AG04449 (cell line): ENCODE measurements at places on chromosomes 1 and 21.

DNA sequence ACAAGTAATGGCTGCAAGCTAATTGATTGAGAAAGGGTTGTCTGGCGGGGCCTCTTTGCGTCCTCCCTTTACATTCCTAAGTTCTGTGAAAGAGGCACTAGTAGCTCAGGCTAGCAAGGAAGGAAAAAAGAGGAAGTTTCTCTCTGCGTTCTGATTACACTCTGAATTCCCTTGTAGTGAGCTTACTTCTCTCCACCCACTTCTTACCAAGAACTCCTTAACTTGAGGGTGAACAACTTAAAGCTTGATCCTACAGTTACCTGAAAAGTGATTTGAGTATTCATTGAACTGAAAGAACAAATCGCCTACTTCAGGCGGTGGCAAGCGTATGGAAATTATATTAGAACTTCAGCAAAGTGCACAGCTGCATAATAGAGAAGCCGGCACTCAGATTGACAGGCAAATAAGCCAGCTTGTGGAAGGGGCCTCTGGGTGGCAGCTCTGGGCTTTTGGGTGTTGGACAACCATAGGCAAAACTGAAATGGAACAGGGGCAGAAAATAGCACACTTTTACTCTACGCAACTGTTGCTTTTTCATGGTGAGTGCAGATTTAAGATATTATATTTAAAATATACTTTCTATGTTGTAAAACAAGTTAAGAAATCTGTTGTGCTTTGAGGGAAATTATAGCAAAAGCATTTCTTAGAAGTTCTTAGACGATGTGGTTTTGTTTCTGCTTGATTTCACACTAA lies 464.5 kb downstream of the USP25 start:
- peak; percentile 34 for DNase-seq

DNA sequence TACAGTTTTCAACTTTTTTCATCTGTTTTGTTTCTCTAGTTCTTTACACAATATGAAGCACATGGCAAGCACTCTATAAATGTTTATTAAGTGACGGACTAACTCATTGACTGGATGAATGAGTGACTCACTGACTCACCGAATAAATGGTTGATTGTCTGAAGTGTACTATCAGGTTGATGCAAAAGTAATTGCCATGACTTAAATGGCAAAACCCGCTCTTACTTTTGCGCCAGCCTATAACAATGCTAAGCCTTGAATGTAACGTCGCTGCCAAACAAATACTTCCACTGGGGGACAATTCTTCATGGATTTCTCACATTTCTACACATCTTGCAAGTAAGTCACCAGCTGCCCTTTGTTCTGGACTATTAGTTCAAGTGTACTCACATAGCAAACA lies 109.0 kb upstream of the KCTD3 start:
- DNase-seq, result no peak

- DNase-seq, result no peak
Observed at GRCh38 chr1:172136925-172137324, 283.6 kb upstream of the C1orf105 start.

DNA sequence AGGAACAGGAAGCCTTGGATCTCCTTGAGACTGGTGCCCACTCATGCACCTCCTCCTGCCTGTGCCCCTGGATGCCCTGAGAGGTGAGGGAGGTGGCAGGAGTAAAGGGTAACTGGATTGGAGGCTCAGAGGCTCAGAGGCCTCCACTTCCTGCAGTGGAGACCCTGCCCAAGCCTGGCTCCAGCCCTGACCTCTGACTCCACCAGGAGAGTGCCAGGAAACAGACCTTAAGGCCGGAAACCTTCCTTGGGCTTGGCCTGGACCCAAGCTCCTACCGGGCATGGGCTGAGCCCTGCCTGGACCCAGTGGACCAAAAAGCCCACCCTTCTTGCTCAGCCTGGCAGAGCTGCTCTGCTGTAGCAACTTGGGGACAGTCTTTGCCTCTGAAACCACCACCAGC lies 15.0 kb upstream of the CELA3B start:
- no peak for DNase-seq

DNA sequence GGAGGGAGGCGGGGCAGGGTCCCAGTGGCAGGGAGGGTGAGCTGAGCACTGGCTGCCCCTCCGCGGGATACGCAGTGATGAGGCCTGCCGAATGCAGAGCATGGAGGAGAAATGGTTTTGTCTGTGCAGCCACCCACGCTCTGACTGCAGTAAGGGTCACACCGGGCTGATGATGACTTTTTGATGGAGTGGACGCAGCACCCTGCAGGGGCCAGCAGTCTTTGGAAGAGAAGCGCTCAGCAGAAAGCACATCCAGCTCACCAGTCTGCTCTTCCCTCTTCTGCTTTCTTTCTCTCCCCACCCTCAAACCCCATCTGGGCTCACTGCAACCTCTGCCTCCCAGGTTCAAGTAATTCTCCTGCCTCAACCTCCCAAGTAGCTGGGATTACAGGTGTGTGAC lies 61.9 kb upstream of the ATP1A1 start:
- no peak for DNase-seq

GRCh38 chr1:244444854-244445253 lies 6.9 kb downstream of the ADSS2 start:
- DNase-seq, result no peak

- no peak for DNase-seq
Observed at GRCh38 chr1:192580351-192580962, 4.9 kb downstream of the RGS1 start.

DNA sequence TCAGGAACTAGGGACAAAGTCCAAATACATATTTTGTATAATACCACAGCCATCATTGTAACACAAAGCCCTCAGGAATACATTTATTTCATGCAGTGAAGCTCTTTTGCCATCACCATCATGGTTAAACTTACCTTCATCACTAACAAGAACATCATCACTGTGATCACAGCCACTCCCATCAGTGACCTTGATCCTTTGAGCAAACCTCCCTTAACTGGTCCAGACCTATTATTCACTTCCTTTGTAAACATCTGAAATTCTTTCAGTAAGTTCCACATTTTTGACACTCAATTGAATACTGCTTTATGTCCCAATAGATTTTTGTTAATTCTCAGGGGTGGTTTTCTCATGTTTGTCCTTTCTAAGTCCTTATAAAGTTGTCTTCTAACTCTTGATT lies 16.2 kb upstream of the KPRP start:
- no peak for DNase-seq

DNA sequence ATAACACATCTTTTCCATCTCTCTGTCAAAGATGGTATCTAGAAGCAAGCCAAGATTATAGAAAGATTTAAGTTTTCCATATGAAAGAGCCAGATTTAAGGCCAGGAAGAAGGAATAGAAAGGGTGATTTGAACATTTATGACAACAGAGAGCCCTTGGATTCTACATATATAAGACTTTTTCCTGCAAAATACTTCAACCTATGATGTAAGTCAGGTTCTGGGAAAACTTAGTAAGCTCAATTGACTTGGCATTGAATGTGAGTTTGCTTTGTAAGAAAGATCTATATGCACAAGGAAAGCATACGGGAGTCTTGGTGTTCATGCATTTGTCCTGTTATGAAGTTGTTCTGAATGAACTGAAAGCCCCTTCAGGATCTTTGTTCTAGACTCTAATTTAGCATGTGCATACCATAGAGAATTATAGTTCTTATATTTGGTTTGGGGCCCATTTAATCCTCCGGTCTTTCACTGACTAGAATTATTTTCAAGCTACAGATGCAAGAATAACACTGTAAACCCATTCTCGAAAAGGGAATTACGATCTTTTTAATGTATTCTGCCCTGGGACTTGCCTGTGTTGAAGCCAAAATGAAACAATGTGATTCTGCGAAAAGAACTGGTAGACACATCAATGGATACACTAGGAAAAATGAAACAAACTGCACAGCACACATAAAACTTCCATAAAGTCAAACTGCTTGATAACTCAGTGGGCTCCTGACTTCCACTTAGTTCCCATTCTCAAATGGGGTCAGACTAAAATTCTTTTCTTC lies 152.8 kb downstream of the DISP1 start:
- no peak for DNase-seq

GRCh38 chr1:58839147-58839795 lies 55.4 kb upstream of the JUN start:
- DNase-seq, result no peak

GRCh38 chr1:99456536-99456935 lies 189.4 kb upstream of the PALMD start:
- DNase-seq, result no peak

GRCh38 chr21:45592208-45592619 lies 50.0 kb upstream of the SLC19A1 start:
- DNase-seq, result no peak

GRCh38 chr1:30505853-30506252 lies 217.5 kb downstream of the MATN1 start:
- DNase-seq, result no peak

- no peak for DNase-seq
Observed at GRCh38 chr21:21439761-21440160, 441.6 kb downstream of the NCAM2 start.

DNA sequence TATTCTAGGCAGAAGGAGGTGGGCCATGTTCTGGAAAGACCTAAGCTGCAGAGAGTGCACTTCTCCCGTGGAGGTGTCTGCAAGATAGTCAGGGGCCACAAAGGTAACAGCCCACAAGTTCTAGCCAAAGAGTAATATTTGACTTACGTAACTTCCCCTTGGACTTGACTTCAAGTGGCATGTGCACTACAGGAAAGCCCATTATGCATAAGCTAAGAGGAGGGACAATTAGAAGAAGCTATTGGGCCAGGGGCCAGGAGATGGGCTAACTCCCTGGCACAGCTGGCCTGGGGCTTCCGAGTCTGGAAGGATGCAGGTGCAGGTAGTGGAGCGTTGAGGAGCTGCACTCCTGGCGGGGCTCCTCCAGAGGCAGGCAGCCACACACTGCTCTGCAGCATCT lies 58.3 kb downstream of the ERG start:
- DNase-seq, result no peak

- DNase-seq, result no peak
Observed at GRCh38 chr1:65011983-65012382, 45.6 kb upstream of the JAK1 start.

DNA sequence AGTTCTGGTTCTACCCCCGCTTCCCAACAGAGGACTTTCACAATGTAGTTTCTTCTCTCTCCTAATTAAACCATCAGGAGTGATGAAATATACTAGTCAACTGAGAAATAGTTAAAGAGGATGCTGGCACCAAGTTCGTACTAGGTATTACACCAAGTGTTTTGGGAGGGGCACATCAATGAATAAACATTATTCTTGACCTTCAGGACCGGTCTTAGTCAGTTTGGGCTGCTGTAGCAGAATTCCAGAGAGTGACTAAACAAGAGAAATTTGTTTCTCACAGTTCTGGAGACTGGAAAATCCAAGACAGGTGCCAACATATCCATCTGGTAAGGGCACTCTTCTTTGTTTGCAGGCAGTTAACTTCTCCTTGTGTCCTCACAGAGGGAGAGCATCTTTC lies 103.8 kb downstream of the SPATA17 start:
- DNase-seq, result no peak

DNA sequence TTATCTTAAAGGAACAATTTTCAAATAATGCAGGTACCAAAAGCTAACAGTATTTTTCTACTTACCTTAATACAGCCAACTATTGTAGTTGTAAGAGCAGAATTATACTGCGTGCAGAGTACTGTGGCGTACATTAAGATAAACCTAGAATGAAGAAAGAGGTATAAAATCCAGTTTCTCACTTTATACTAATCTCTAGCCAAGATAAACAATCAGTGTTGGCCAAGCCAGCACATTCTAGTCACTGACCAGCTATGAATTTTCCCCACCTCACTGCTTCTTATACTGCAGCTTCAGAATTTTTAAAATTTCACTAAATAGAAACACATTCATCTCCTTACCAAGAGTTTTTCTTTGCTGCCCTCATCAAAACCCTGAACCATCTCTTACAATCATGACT lies 33.6 kb downstream of the SLC35D1 start:
- DNase-seq, result no peak

- no peak for DNase-seq
Observed at GRCh38 chr1:37850352-37850955, 8.9 kb downstream of the MTF1 start.

- peak; percentile 41 for DNase-seq
Observed at GRCh38 chr21:39103689-39104088, 79.6 kb downstream of the PSMG1 start.

DNA sequence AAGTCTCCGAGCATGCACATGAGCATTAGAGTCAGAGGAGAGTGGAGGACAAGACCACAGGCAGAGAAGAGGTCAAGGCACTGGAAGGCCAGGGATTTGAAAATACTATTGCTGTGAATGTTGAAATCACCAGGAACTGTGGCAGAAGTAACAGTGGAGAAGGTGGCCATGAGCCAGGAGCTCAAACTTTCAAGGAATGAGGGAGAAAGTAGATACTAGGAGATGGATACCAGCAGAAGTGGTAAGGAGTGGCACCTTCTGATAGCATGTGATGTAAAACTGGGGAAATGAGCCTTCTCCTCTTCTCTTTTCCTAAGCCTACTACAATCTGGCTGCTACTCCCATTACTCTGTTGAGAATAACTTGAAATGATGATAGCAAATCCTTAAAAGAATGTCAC lies 1.8 kb upstream of the CR1 start:
- no peak for DNase-seq

DNA sequence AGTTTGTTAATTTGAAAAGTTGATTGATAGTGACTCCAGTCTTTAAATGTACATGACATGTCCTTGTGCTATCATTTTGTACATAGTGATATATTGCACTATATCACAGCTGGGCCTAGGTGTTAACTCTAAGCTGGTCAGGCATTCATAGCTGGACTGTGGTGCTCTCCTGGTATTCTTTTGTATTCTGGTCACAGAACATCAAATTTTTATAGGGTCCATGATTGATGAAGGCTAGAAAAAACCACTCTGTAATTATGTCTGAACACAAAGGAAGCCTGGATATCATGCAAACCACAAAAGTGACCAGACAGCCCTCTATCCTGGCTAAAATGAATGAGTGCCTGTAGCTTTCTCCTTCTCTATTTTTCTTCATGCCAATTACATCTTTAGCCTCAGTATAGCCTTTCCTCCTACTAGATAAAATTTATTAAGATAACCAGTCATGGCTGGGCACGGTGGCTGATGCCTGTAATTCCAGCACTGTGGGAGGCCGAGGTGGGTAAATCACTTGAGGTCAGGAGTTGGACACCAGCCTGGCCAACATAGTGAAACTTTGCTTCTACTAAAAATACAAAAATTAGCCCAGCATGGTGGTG lies 134.9 kb upstream of the B3GALT2 start:
- no peak for DNase-seq

DNA sequence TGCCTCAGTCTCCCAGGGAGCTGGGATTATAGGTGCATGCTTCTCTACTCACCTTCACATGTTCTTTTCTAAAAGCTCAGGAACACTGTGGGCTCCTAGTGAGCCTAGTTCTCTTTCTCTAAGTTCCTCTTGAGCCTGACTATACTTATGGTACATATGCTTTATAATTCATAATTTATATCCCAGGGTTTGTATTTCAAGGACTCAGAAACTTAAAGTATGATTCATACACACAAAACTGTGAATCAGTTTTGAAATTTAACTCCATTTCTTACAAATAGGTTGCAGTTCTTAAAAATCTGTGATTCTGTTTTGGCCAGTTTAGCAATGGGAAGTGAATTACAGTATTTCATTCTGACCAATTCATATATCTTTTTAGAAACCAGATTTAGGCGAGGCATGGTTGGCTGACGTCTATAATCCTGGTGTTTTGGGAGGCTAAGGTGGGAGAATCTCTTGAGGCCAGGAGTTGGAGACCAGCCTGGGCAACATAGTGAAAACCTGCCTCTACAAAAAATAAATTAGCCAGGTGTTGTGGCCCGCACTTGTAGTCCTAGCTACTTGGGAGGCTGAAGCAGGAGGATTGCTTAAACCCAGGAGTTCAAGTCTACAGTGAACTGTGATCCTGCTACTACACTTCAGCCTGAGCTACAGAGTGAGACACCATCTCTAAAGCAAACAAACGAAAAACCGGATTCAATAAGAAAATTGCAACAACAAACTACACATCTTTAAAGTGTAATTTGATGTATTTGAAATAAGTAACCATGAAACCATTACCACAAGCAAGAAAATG lies 15.6 kb downstream of the RASAL2 start:
- DNase-seq, result no peak
